ENCODE measurements at places on chromosomes 7 and 10.

GRCh38 chr10:43186150-43186549 lies 47.9 kb downstream of the CSGALNACT2 start:
- DNase-seq: no peak

GRCh38 chr10:107544706-107545520 lies 380.4 kb upstream of the SORCS1 start:
- no peak for DNase-seq

DNA sequence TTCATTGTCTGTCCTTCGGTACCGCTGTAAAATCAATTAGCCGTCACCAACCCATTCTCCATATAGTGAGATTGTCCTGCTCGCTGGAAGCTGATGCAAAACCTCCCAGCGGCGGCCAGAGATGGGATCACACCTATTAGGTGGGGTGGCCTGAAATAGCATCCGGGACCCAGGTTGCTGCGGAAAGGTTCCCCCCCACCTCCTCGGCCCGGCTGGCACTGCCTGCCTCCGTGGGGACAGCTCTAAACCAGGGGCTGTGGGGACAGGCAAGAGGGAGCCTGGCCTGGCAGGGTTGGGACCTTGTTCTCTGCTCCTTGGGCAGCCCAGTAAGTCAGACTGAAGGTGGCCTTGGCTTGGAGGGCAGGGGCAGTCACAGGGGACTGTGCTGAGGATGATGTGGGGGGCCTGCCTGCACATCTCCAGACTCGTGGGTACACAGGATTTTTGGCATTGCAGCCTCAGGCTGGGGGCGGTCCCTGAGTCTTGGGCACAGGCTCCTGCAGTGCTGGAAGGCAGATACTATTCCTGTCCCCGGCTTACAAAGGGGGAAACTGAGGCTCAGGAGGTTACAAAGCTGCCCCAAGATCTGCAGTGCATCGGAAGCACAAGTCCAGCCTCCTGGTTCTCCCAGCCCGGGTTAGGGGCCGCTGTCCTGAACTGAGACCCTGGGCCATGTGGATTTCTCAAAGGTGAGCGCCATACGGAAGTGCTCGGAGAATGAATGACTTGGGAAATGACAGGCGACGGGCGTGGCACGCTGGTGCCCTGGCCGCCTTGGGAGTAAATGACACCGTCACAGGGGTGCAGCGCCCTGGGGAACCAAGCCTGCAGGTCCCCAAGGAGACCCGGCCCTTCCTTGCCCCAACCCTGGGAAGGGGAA lies 65.6 kb downstream of the UNCX start:
- no peak for DNase-seq

DNA sequence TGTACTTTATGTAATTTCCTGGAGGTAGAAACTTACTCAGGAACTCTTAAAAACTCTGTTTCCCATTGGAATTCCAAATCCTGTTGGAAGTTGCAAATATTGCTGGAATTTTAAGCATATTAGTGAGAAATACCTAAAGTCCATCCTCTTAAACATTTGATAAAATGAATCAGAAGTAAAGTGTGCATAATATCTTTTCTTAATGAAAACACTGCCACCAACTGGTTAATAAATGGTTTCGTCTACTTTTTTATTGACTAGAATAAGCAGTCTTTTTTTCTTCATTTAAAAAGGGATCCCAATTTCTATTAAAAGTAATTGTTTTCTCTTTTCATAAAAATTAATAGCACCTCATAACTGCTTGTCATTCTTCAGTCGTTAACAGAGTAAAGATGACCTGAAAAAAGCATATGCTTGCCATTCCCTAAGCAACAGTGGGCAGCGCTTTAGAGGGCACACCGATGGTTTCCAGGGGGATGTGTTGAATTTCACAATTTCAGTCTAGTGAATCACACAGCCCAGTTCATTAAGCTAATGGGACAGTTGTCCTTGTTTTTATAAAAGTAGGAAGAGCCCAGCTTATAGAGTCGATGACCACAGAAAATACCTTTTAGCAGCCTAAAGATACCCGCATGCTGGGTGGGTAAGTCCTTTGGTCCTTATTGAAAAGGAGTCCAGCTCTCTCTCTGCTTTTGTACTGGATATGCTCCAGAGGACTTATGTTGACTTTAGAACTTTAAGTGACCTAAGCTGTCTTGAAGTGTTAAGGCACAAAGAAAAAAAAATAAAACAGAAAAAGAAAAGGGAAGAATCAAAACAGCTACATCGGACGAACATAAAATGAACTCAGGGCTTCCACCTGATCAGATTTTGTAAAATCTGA lies 28.5 kb downstream of the NPS start:
- DNase-seq: no peak

GRCh38 chr7:22601408-22601807 lies 101.4 kb upstream of the STEAP1B start:
- DNase-seq: peak; percentile 38

DNA sequence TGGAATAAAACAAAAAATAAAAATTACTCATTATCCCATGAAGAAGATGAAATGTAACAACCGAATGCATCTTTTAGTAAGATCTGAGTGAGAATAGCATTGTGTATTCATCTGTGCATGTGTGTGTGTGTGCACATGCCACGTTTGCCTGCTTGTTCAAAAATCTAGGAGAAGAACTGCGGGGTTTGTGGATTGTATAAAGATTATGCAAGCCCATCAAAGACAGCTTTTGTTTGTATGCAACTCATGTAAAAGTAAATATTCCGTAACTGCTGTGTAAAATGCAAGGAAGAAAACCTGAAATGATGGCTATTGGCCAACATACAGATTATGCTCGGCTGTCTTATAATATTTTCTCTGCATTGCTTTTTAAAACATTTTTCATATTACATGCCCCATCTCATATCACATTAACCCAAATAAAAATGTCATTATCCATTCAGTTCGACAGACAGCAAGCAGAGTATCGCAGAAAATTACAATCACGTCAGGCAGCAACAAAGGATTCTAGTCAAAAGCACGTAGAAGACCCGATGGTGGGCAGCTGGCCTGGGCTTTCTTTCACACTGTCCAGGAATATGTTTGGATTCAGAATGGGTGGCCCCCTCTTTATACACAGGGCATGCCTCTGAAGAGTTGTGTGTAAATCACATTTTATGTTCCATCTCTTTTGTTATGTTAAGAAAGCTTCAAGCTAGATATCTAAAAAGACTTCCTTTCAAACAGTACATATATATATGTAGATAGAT lies 114.0 kb downstream of the PARP12 start:
- no peak for DNase-seq

DNA sequence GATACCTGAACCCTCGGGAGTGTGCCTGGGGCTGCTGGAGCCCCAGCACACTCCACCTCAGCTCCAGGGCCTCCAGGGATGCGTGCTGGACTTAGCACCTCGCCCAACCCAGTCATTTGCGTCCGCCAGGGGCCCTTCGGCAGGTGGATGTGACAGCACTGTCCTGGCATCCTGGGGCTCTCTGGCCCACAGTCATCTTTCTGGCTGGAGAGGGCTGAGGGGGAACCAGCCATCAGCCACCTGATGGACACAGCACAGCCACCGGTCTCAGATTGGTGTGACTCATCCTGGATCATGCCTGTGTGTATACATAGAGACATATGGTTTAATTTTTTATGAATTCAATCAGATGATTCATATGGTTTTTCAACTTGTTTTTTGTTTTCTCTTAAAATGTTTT lies 11.1 kb downstream of the ZNF775 start:
- DNase-seq: peak; percentile 26

DNA sequence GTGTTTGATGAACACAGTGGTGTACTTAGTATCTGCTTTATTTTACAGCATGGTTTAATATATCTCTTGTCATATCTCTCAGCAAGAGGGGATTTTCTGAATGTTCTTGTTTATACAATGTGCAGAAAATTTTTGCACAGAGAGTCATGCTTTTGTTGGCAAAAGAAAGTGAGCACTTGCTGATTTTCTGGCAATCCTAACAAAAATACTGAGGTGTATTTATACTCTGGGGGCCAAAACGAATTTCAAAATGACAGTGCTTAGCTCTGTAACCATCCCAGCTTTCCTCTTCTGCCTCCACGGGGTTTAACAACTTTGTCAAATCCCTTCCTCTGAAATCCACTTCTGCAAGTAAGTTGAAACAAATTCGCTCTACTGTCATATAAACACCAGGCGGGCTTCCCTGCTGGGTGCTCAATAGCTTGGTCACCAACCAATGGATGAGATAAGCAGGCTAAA lies 169.2 kb downstream of the NOC3L start:
- DNase-seq: peak; percentile 70
